ENCODE measurements at places on chromosomes 3 and 15. TPM values are rescaled to one million over a fixed set of nuclear protein-coding genes. Genes with fewer than 3 reads are reported as not detected.

- peaks cover 52% of the 10 kb centered on the region for H3K4me1 ChIP-seq
- DNase-seq, result no peak
- peak overlapping the region; percentile 88 for H3K4me3 ChIP-seq
These were observed 540 bp upstream of the RSRC1 start for GRCh38 chr3:158109295-158109803.

DNA sequence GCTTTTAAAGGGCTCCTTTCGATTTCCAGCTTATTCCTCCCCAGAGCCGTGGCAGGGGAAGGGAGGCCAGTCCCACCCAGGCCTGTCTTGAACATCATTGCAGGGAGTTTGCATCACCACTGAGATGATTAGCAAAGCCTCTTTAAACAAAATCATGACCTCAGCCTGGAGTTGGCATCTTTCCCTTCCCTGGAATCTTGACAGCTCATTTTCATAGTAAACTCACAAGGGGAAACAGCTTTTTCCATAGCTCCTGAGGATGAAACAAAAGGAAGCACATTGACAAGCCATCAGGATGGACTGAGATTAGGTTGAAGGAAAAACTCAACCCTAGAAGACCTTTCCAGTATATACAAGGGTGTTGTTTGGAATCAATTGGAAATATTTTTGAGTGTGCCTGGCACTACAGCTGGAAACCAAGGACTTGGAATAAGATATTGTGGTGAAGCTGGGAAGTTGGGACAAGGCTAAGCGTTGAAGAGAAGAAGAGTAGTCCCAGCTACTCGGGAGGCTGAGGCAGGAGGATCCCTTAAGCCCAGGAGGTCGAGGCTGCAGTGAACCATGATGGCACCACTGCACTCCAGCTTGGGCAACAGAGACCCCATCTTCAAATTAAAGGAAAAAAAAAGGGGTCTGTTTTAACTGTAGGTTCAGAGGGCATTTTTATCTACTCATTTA, 3.1 kb upstream of the LARP6 start:
- H3K27ac ChIP-seq, result peak overlapping the region; percentile 95
- DNase-seq, result peak; percentile 62
- H3K4me1 ChIP-seq, result peaks cover 60% of the 10 kb centered on the region

- peak overlapping the region; percentile 61 for H3K27ac ChIP-seq
- H3K4me1 ChIP-seq, result peaks cover 26% of the 10 kb centered on the region
- H3K4me3 ChIP-seq, result peak overlapping the region; percentile 52
These were observed 28.6 kb upstream of the NDUFB4 start for GRCh38 chr3:120567370-120568201.

- H3K27ac ChIP-seq, result peak overlapping the region; percentile 69
- no peaks in the 10 kb centered on the region for H3K27me3 ChIP-seq
- no peak overlapping the region for H3K4me3 ChIP-seq
- DNase-seq, result peak; percentile 35
- H3K36me3 ChIP-seq, result no peaks in the 10 kb centered on the region
- peaks cover 35% of the 10 kb centered on the region for H3K4me1 ChIP-seq
These were observed 2.7 kb upstream of the KNSTRN start for GRCh38 chr15:40379853-40380252.

GRCh38 chr3:182802413-182803390, 9.4 kb downstream of the ATP11B start:
- peaks cover 59% of the 10 kb centered on the region for H3K4me1 ChIP-seq
- no peaks in the 10 kb centered on the region for H3K36me3 ChIP-seq
- H3K27ac ChIP-seq, result peak overlapping the region; percentile 10
- no peaks in the 10 kb centered on the region for H3K27me3 ChIP-seq

DNA sequence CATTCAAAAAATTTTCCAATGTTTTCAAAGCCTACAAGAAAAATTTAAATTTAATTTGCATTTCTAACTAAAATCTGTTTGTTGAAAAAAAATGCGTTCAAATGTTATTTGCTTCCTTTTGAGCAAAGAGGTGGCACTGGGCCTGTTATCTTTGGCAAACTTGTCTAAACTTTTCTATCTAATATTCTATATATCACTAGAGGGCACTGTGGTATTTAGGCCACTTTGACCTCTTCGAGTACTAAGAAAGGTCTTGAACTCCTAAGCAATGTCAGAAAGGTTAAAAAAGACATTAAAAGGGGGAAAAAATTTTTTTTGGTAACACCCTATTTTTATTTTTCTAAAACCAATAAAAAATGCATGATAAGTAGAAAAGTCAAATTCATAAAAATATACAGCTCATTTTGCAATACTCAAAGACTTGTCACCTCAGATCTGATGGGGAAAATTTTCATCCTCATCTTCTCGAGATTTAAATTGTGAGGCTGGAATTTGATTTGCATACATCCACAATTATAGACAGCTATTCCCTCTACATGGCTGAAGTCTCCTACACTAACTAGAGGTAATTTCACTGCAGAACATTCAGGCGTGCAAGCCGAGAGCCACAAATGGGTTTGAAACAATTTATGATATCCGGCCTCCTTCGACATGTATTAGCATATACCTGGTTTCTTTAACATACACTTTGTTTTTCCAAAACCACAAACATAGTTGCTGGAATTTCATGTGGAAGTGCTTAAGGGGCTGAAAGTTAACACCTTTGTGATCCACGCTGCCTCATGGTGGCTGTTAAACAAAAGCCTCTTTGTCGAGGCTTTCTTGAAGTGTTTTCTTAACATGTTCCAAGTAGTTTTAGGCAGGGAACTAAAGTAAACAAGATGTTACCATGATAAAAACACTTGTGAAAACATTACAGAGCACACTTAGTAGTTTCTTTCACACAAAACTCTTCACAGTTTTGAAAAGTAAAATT, 576.4 kb downstream of the FOXP1 start:
- H3K36me3 ChIP-seq, result no peaks in the 10 kb centered on the region
- peaks cover 58% of the 10 kb centered on the region for H3K4me1 ChIP-seq
- no peak overlapping the region for H3K4me3 ChIP-seq
- H3K27me3 ChIP-seq, result no peaks in the 10 kb centered on the region
- no peak for DNase-seq

DNA sequence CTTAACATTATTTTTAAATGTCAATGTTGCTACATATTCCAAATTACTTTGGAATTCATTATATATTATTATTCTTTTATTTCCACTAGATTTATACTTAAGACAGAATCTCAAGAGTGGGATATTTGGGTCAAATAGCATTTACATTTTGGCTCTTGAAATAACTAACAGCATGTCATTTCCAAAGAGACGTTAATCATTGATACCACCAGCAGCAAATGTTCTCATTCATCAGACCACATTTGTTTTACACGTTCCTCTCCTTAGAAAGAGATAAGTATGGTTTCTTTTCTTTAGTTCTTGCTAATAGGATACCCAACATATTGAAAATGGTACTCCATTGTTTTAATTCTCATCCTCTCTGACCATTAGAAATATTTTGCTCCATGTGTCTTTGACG, 229.8 kb downstream of the LPP start:
- H3K27me3 ChIP-seq, result no peaks in the 10 kb centered on the region
- H3K4me3 ChIP-seq, result no peak overlapping the region
- H3K27ac ChIP-seq, result no peak overlapping the region
- H3K4me1 ChIP-seq, result peaks cover 39% of the 10 kb centered on the region
- no peaks in the 10 kb centered on the region for H3K36me3 ChIP-seq
- no peak for DNase-seq

DNA sequence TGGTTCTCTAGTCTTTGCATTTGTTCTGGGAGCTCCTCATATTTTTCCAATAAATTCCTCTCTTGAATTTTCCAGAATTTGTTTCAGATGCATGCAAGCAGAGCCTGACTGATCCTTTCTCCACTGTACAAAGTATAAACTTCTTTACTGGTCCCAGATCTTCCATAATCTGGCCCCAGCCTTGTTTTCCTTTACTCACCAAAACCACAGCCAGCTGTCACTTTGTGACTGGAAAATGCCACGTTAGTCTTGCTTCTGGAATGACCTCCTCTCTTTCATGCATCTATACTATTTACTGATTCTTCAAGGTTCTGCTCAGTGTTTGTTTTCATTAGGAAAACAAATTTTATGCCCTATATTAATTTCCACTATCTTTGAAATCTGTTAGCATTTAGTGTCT, 60.4 kb upstream of the SPPL2A start:
- no peak overlapping the region for H3K27ac ChIP-seq
- H3K27me3 ChIP-seq, result no peaks in the 10 kb centered on the region
- no peak for DNase-seq
- H3K36me3 ChIP-seq, result no peaks in the 10 kb centered on the region
- no peak overlapping the region for H3K4me3 ChIP-seq
- no peaks in the 10 kb centered on the region for H3K4me1 ChIP-seq

- H3K27me3 ChIP-seq, result no peaks in the 10 kb centered on the region
- no peaks in the 10 kb centered on the region for H3K36me3 ChIP-seq
- no peak for DNase-seq
- H3K4me3 ChIP-seq, result peak overlapping the region; percentile 87
These were observed 1.5 kb downstream of the ACAD11 start for GRCh38 chr3:132657869-132658747.

GRCh38 chr15:80585544-80586018, 109.5 kb upstream of the ABHD17C start:
- H3K4me1 ChIP-seq, result no peaks in the 10 kb centered on the region
- no peaks in the 10 kb centered on the region for H3K36me3 ChIP-seq
- no peak overlapping the region for H3K27ac ChIP-seq
- no peak for DNase-seq
- no peak overlapping the region for H3K4me3 ChIP-seq

GRCh38 chr3:128341659-128342395, 124.9 kb downstream of the DNAJB8 start:
- H3K36me3 ChIP-seq, result peaks cover 23% of the 10 kb centered on the region
- H3K4me1 ChIP-seq, result peaks cover 38% of the 10 kb centered on the region
- H3K27me3 ChIP-seq, result no peaks in the 10 kb centered on the region
- no peak overlapping the region for H3K4me3 ChIP-seq
- no peak overlapping the region for H3K27ac ChIP-seq

- H3K36me3 ChIP-seq, result no peaks in the 10 kb centered on the region
- no peak overlapping the region for H3K27ac ChIP-seq
- H3K4me3 ChIP-seq, result no peak overlapping the region
- DNase-seq, result no peak
- H3K27me3 ChIP-seq, result peaks cover 8% of the 10 kb centered on the region
These were observed 10.5 kb upstream of the PRR23E start for GRCh38 chr3:127182431-127182830.

GRCh38 chr3:5517921-5518320, 330.4 kb downstream of the EDEM1 start:
- DNase-seq, result no peak
- no peaks in the 10 kb centered on the region for H3K27me3 ChIP-seq
- H3K36me3 ChIP-seq, result no peaks in the 10 kb centered on the region

DNA sequence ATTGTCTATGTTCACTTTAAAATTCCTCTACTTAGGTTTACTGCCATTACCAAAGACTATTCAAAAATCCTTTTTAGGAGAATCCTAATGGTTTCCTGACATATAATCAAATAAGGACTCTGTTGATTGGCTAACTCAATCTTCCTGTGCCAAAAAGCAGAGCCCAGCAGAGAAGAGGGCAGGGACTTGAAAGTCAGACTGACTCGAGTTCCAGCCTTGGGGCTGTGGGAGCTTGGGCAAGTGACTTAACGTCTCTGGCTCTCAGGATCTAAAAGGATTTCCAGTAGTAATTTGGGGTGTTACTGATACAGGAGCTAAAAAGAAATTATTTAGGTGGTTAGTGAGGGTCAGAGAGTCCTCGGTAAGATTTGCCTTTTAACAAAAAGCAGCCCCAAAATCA, 10.9 kb downstream of the CCR5 start:
- peaks cover 19% of the 10 kb centered on the region for H3K4me1 ChIP-seq
- no peak overlapping the region for H3K27ac ChIP-seq
- no peak for DNase-seq

- no peak for DNase-seq
- H3K4me3 ChIP-seq, result no peak overlapping the region
- no peaks in the 10 kb centered on the region for H3K4me1 ChIP-seq
- H3K27ac ChIP-seq, result no peak overlapping the region
These were observed 198.2 kb upstream of the LMCD1 start for GRCh38 chr3:8303466-8303865.

DNA sequence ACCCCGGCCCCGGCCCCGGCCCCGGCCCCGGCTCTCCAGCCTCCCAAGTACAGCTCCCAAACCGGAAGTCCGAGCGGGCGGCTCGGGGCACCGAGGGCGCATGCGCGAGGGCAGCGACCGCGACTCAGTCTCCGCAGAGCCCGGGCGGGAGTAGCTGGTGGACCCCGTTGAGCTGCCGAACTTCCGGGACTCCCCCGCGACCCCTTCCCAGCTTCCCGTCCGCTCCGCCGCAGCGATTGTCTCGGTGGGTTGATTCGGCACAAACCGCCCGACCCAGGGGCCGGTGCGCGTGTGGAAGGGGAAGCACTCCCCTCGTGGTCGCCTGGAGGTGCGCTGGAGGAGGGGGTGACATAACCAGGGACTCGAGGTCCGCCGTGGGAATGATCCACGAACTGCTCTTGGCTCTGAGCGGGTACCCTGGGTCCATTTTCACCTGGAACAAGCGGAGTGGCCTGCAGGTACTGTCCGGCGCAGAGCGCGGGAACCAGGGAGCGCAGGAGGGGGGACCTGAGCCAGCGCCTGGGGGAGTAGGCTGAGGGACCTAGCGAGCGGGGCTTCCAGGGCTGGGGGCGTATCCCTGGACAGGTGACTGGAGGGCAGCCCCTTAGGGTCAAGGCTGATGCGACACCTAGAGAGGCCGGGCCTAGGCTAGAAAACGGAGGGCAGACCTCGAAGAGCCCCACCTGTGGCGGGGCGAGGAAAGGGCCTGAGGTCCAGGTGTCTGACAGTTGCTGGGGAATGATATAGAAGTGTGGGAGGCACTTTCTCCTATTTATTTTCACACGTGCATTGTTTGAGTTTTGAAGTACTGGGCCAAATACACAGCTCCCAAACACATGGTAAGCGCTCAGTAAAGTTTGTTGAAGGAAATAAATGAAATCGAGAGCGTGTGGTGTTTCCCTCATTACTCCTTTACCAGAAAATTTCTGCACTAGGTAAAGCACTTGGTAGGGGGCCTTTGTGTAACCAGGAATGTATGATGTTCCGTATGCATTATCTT, at the start of the genes TUBGCP4 and ZSCAN29:
TUBGCP4 (plus strand) TSS at position 127 of the 1,000 bp plus-strand sequence; CDS start at position 381, 254 bp downstream.
ZSCAN29 (minus strand) TSS at position 69 of the 1,000 bp plus-strand sequence. CDS start 1,130 bp downstream, outside the sequence.
- DNase-seq, result peak; percentile 82
- H3K27me3 ChIP-seq, result no peaks in the 10 kb centered on the region
- H3K27ac ChIP-seq, result peak within 1 kb of the TSS; percentile 83

- DNase-seq, result no peak
- peaks cover 37% of the 10 kb centered on the region for H3K36me3 ChIP-seq
- H3K27ac ChIP-seq, result no peak overlapping the region
- H3K4me1 ChIP-seq, result no peaks in the 10 kb centered on the region
These were observed 11.1 kb downstream of the WDR53 start for GRCh38 chr3:196557236-196557635.

NAALADL2 gene
- 5.8 TPM for total RNA-seq

KPNA4 gene
- 130 TPM for total RNA-seq

CA12 gene
- total RNA-seq, result 0.25 TPM

TPRA1 gene
- total RNA-seq, result 17.4 TPM

SERPINI1 gene
- total RNA-seq, result 10.6 TPM

TPRG1 gene
- 1.5 TPM for total RNA-seq

USP13 gene
- 162 TPM for total RNA-seq

AADACL2 gene
- not detected for total RNA-seq

CCR3 gene
- total RNA-seq, result not detected

CHRD gene
- 6.5 TPM for total RNA-seq

COL6A5 gene
- not detected for total RNA-seq

FETUB gene
- not detected for total RNA-seq
